ENCODE measurements at places on chromosomes 6 and 20.

- DNase-seq: no peak
These were observed 14.4 kb downstream of the GSS start for GRCh38 chr20:34941226-34941625.

DNA sequence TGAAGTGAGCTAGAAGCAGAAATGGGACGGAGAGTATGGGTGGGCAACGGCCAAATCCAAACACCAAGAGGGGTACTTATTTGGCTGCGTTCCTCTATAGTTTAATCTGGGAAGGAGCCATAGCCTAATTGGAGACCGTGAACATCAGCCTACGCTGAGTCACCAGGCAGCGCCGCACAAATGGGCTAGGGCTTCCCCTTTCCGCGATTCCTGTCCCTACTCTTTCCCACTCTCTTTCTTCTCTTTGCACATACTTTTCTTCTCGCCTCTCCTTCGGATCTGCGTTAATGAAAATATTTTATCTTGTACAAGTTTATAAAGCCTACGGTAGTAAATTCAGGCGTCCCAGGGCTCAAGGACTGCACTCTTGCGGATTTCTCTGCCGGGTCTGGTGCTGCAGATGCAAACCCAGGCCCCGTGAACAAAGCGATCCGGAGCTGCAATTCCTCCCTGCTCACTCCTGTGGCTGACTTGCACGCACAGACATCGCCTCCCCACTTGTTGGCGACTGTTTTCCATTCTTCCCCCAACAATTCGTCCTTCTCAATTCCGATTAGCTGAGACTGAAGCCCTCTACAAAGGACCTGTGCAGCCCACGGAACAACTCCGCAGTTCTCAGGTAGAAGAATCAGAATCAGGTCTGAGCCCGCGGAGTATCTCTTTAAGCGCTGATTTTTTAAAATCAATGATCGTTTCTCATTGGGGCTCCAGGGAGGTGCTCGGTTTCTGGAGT is 4.2 kb upstream of the TBX18 start:
- no peak for DNase-seq

DNA sequence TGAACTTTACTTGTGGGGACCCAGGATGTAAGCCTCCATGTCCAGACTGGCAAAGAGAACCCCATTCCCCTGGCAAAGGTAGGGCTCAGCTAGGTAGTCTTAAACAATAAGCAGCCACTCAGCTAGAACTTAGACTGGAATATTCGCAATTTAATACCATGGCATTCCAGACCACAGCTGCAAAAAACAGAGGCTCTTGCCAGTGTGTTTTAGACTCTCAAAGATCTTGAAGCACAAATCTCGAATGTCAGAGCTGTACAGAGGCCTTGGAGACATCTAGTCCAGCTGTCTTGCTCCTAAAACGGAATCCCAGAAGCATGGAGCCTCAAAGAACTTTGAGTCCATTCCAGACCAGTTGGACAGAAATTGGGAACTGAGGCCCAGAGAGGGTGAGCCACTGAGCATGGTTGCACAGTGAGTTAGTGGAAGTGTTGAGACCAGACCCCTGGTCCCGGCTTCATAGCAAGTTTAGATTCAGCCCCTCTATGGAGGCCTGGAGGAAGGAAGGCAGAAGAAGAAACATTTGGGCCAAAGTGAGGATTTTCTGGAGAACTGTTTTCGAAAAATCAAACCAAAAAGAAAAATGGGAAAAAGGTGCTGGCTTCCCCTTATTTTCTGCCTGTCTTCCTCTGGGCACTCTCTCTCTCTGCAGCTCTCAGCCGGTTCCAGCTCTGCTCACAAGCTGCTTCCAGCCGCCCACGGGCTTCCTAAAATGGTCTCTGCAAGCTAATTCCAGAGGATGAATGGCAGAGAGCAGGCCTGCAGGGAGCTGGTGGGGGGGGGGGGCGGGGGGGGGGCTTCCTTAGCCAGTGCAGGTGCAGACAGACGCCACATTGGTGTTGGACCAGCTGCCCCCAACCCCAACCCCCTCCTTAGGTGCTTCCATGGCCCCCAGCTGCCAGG is 32.4 kb downstream of the AAR2 start:
- no peak for DNase-seq

- DNase-seq: no peak
These were observed 327.4 kb upstream of the MAN1A1 start for GRCh38 chr6:119676961-119677360.

- peak; percentile 96 for DNase-seq
These were observed 35.9 kb downstream of the RIPOR3 start for GRCh38 chr20:50655311-50655880.

GRCh38 chr20:20709887-20710286 is 2.6 kb downstream of the RALGAPA2 start:
- no peak for DNase-seq

DNA sequence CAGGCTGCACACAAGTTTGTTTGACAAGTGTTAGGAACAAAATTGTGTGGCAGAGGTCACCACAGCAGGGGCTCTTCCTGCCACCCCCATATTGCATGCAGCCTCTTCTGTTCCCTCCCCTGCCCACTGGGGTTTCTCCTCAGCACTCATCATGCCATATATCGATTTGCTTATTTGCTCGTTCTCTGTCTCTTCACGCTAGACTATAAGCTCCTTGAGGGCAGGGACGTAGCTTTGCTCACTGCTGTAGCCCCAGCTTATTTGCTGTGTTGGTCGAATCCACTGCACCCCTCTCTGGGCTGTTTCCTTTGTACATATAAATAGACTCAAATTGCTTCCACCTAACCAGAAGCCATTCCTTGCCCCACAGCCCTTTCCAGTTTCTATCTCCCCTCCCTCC is 19.6 kb downstream of the MAS1 start:
- DNase-seq: no peak

- DNase-seq: no peak
These were observed 32.6 kb downstream of the MOCS1 start for GRCh38 chr6:39901670-39902069.

DNA sequence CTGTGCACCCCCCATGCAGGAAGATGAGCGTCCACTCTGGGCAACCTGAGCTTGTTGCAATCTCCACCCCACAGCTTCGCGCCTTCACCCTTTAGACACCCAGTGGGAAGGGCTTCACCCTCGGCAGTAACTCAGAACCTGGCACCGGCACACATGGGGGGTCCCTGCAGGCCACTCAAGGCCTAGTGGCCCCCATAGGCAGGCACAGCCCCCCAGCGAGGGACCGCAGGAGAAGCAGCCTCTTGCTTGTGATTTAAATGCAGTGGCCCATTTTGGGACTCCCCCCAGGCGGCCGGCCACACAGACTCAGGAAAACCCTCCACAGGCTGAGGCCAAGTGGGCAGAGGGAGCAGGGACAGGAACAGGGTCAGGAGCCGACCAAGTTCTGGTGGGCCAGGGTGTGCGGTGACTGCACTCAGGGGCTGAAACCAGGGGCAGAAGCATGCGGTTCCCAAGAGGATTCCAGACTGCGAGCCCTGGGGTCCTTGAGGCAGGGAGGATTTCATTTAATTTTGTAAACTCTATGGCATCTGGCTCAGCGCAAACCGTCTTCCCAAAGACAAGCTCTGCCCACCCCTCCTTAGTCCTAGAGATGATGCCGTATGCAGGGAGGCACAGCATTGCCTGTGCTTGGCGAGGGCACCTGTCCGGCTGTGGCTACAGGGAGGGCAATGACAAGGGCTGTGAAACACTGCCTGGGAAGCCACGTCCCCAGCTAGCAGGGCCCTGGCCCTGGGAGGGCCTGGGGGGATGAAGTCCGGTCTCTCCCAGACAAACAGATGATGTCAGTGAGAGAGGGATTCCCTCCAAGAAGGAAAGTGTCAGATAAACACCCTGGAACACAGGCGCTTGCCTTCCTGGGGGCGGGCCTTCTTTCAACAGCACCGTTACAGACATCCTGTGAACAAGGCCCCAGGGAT is 52.9 kb upstream of the GPR31 start:
- no peak for DNase-seq

GRCh38 chr20:7585126-7585679 is 355.1 kb downstream of the HAO1 start:
- no peak for DNase-seq
